ENCODE measurements at places on chromosomes 4 and X. TPM values are rescaled to one million over a fixed set of nuclear protein-coding genes. Genes with fewer than 3 reads are reported as not detected.

- no peak for DNase-seq
These were observed 4.4 kb downstream of the GABRE start for GRCh38 chrX:151970027-151970426.

Gene LRRC66
- not detected for total RNA-seq

DNA sequence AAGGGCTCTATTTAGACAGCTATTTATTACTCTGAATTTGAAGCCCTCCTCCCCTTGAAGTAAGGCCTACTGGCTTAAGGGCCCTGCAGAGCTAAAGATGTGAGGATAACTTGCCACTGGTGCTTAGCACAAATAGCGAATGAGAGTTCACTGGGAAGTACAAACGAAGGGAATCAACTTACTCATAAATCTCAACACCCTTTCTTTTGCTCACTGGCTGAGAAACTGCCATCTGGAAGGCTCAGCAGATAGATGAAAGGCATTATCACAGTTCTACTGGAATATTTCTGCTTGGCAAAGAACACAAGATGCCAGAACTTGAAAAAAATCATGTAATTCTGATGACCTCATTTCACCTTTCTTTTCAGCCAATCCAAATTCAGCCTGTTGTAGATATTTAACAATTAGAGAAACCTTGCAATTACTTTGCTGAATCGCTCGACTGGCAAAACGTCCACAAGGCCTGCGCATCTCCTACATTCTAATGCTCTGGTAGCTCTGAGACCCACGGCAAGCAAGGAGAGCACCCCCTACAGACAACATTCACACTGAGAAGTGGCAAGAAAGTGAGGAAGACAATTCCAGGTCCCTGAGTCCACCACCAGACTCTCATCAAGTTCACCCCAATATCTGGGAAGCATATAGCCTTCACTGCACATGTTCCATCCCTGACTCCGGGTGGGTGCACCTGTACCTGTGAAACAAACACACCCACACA lies 27.5 kb downstream of the TSPAN5 start:
- DNase-seq: no peak

Gene PFKFB1
- 0.19 TPM for total RNA-seq

DNA sequence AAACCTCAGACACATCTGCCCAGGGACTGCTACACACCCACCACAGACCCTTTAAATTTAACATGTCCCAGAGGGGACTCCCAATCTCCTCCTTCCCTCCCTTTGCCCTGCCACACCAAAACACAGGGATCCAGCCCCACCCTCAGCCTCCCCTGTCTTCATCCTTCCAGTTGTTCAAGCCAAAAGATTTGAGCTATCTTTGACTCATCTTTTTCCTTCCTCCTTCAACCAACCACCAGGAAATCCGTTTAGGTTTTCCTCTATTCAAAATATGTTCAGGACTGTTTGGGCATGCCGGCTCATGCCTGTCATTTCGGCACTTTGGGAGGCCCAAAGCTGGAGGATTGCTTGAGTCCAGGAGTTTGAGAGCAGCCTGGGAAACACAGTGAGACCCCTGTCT lies 6.9 kb upstream of the STK32B start:
- no peak for DNase-seq

Gene CT45A5
- not detected for total RNA-seq

DNA sequence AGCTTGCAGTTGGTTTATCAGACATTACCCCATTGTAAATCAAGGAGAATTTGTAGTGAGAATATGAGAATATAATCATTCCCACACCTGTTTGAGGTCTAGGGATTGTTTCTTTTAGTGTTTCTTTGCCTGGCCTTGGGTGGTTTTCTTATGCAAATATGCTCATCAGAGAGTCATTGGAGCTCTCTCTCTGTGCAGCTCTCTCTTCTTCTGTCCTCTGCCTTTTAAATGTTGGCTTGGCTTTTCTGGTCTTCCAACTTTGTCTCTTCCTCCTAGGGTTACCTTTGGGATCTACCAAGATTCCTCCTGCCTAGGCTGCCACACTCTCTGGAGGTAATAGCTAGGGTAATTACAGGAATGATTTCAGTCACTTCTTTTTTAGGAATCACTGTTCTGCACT lies 102.3 kb upstream of the ARSJ start:
- no peak for DNase-seq

- DNase-seq: no peak
These were observed 383.8 kb downstream of the OPHN1 start for GRCh38 chrX:68049466-68049865.

DNA sequence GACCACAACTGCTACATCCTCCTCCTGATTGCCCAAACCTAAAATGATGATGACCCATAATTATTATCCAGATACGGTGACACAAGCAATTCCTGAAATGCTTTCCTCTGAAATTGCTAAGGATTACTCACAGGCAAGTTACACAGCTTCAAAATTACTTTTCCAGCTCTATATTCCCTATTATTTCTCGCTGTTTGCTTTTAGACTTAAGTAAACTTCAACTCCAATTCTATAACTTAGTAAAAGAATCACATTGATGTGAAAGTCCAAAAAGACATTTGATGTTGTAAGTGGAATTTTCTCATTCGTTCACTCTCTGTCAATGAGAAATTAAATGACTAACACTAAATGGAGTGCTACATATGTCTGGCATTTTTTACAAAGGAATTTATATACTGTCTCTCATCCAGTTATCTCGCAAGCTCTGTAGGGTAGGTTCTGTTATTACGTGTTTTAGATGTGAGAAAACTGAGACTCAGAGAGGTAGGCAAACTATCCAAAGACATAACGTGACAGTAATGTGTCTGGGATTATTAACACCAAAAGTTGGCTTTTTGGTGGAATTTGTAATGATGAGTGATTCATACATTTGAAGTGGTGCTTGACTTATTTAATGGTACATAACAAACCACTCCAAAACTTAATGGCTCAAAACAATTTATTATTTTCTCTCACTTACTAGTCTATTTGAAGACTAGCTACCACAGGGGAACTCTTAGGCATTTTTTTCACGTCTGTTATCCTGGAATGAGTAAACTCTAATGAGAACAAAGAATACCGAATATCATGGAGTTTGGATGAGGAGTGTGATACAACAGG lies 31.5 kb downstream of the PALLD start:
- no peak for DNase-seq

Gene KCND1
- total RNA-seq: 0.08 TPM

- peak; percentile 74 for DNase-seq
These were observed 8.9 kb downstream of the FATE1 start for GRCh38 chrX:151724563-151725337.

DNA sequence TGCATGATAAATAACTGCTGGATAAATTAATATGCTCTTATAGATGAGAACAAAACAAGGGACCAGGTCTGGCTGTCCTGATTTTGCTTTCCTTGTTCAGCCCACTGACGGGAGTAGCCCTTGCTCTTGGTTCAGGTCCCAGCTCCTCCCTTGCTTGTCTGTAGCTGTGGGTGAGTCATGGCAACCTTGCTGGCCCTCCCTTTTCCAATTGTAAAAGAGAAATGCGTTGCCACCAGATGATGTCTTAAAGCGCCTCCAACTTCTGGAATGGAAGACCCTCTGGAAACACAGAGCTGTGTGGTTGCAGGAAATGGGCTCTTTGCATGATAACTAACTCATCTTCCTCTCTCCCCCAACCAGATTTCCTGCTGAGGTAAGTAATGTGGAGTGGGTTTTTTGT lies 171.4 kb downstream of the AASDH start:
- no peak for DNase-seq

Gene PUDP
- total RNA-seq: 10.7 TPM

Gene SPON2
- 19.1 TPM for total RNA-seq

DNA sequence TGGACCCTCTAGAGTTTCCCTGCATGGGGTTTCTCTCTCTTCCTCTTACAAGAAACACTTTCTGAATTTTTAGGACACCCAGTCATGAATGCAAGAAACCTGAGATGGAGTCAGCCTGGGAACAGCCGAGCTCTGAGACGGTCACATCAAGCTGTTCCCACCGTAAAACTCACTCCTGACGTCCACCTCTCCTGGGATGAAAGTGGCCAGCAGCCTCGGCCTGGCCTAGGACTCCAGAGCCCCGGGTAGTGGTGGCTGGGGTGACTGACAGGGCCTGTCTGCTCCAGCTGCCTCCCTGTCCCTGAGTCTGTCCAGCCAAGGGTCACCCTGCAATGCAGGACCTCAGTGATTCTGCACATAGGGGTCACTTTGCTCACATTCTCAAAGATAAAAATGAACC lies 217.8 kb downstream of the SHOX start:
- DNase-seq: no peak

- no peak for DNase-seq
These were observed 106.1 kb downstream of the UCHL1 start for GRCh38 chr4:41362621-41363383.

Gene CXCL1
- total RNA-seq: 1.6 TPM

- DNase-seq: no peak
These were observed 12.8 kb downstream of the THAP9 start for GRCh38 chr4:82913305-82913704.

Gene CYBB
- 3.6 TPM for total RNA-seq

DNA sequence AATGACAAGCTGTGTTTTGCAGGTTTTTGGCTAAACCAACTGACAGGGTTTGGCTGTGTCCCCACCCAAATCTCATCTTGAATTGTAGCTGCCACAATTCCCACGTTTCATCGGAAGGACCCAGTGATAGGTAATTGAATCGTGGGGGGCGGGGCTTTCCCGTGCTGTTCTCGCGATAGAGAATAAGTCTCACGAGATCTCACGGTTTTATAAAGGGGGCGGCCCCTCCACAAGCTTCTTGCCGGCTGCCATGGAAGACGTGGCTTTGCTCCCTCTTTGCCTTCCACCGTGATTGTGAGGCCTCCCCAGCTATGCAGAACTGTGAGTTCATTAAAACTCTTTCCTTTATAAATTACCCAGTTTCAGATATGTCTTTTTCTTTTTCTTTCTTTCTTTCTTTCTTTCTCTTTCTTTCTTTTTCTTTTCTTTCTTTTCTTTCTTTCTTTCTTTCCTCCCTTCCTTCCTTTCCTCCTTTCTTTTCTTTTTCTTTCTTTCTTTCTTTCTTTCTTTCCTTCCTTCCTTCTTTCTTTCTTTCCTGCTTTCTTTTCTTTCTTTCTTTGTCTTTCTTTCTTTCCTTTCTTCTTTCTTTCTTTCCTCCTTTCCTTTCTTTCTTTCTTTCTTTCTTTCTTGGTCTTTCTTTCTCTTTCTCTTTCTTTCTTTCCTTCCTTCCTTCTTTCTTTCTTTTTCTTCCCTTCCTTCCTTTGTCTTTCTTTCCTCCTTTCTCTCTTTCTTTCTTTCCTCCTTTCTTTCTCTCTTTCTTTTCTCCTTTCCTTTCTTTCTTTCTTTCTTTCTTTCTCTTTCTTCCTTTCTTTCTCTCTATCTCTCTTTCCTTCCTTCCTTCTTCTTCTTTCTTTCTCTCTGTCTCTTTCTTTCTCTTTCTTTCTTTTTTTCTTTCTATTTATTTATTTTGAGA lies 54.8 kb downstream of the SHOX start:
- DNase-seq: no peak

DNA sequence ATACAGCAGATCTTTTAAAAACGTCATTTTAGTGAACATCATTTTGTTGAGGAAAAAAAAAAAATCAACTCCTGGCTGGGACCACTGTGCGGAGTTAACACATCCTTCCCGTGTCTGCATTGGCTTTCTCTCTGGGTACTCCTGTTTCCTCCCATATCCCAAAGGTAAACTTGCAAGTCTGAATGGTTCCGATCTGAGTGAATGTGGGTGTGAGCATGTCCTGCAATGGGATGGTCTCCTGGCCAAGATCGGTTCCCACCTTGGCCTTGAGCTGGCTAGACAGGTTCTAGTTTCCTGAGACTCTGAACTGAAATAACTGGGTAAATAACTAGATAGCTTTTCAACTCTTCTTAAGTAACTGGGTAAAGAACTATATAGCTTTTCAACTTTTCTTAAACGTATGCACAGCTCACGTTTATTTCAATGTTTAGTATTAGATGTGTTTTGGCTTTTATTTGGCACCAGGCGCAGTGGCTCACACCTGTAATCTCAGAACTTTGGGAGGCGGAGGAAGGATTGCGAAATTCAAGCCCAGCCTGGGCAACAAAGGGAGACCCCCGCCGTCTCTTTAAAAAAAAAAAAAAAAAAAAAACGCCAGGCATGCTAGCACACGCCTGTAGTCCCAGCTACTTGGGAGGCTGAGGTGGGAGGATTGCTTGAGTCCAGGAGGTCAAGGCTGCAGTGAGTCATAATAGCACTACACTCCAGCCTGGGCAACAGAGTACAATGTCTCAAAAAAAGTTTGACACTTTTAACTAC lies 14.0 kb downstream of the RBMX start:
- DNase-seq: no peak

GRCh38 chr4:31084806-31085416 lies 364.7 kb downstream of the PCDH7 start:
- DNase-seq: no peak

Gene OTC
- not detected for total RNA-seq

Gene EGF
- 1.5 TPM for total RNA-seq

DNA sequence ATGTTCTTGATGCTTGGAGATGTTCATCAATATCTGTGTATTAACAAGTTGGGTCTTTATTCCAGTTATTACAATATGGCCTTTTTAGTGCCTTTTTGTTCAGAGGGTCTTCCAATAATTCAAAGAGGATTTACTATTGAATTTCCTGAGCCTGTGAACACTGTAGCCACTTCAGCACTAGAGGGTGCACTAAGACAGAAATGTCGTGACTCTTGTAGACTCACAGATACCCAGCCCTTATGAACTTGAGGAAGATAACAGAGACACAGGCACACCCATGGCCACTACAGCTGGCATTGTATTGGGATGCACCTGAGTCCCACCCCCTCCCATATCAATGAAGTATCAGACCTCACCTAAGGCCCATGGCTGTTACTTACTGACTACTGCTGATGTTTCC lies 54.4 kb upstream of the ACTRT1 start:
- no peak for DNase-seq

- DNase-seq: no peak
These were observed 46.4 kb downstream of the FHL1 start for GRCh38 chrX:136193771-136194170.

DNA sequence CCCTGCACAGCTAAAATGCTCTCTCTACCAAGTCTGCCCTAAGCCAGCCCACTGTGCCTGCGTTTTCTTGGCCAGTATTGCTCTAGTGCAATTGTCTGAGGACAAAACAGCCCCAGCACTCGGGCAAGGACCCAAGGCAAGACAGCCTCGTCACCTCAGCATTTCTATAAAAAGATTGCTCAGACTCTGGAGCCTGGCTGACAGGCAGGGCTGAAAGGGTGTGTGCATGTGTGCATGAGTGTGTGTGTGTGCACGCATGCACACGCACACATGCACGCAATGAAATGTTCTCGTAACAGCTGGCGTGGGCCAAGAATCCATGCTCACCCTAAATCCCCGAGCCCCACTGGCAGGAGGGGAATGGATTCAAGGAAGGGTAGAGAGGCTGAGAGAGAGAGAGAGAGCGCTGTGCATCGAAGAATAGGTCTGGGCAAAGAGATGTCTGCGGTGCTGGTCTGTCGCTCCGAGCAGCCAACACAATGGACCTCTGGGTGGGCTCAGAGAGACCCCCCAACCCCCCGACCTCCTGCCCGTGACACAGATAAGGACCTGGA lies 579.2 kb downstream of the BCOR start:
- peak; percentile 79 for DNase-seq

Measured in lower leg skin (tissue), 4 donors.